ENCODE measurements at places on chromosomes 7 and 10.

DNA sequence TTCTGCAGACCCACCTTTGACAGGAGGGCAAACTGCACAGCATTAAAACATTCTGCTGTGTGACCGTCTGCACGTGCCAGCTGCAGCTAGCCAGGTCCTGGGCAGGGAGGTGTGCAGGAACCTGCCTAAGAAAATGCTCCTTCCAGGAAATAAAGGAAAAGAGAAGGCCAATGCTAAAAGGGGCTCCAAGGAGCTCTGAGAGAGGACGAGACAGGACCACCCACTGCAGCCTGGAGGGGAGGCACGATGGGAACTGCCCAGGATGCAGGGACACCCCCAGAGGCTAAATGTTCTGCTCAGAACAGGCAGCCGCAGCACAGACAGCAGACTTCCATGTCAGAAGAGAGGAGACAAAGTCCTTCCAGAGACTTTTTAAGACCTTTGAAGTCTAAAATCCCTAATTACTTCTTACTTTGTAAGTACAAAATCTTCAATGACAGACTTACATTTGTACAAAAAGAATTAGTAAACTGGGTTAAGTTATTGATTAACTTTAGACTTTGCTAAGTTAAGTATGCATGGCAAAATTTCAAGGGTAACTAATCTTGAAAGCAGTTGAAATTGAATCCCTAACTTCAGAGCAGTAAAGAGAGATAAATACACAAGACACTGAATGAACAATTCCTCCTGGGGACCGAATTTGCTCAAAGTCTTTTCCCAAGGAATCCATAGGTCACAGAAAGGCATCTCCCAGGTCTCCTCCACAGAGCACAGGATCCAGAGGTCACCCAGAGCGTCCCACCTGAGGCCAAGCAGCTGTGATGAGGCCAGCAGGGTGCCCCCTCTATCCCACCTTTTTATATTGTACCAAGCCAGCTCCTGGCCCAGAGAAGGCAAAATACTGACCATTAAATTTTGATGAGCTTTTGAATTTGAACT is 21.5 kb downstream of the HSPA12A start:
- DNase-seq = no peak

- DNase-seq = peak; percentile 54
Measured at GRCh38 chr10:58424176-58424575, 39.0 kb downstream of the TFAM start.

- DNase-seq = no peak
Measured at GRCh38 chr7:21922605-21923004, 23.1 kb downstream of the CDCA7L start.

DNA sequence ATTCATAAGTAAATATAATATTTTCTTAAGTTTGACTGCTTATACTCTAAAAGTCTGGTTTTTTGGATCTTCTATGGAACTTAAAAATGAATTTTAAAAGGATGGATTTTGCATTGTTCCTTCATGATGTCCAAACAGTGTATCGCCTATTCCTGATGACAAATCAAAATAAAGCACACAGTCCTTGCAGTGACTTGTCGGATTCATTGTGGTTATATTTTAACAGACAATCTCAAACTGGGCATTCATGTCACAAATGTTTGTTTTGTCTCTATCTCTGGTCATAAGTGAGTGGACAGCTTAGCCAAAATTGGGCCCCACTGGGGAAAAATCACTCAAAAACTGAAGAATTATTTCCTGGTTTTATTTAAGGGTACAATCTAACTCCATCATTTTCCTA is 74.8 kb downstream of the LMBR1 start:
- no peak for DNase-seq

DNA sequence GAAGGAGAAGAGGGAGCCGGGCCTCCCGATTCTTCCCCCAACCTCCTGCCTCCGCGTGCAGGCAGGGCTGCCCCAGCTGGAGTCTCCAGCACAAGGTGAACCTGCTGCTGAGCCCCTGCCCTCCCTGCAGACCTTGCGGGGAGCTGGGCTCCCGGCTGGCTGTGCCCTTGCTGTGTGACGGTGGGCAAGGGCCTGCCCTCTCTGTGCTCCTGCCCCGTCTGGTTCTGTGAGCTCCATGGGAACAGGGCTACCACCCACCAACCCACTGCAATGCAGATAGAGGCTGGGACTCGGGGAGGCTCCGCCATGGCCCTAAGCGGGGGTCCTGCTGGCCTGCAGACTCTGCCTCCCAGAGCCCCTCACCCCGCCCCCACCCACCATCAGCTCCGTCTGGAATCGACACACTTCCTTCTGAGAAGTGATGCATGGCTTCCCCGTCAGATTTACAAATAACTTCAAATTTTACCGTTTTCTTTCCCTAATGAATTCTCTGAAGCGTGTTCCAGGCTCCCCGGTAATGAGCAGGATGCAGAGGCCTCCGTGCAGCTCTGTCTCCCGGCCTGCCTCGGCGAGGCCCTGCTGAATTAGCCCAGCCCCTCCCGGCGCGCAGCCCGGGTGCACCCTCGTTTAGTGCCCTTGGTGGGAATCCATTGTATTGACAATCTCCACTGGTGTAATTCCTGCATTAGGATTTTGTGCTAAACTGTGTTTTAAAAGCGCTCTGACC is 111.0 kb downstream of the MICALL2 start:
- no peak for DNase-seq

Measured in epithelial cell of esophagus (primary cell).